ENCODE measurements at places on chromosomes 12 and 14.

- no peak for DNase-seq
These were observed 21.0 kb downstream of the RPGRIP1 start for GRCh38 chr14:21300892-21301291.

DNA sequence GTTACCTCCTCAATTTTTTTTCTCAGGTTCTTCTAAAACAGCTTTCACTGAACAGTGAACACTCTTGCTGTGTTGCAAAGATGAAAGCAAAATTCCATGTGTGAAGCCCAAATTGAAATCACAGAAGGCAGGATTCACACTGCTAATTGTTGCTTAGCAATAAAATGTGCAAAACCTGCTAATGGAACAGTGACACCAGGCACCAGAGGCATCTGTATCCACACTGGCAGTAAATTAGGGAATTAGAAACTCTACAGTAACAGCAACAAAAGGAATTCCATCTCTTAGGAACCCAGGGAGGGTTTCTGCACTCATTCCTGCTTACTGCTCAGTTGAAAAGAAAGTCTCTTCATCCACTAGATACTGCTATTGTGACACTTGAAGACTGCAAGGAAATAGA lies 202.3 kb downstream of the GXYLT1 start:
- no peak for DNase-seq

DNA sequence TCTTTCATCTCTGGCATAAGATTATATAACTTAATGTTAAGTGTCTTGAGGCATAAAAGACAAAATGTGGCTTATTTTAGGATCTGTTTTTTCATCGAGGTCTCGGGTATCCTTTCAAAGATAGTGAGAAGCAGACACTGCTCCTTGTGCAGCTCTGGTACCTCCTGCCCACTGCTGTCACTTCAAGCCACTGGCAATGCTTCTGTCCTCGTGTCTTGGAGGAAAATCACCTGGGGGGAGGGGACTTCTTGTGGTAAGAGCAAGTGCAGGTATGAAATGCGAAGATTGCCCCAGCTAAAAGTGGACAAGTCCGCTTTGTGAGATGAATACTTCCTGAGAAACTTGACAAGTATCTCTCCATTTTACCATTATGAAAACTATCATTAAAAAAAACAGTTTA lies 37.8 kb upstream of the DYNC1H1 start:
- no peak for DNase-seq

DNA sequence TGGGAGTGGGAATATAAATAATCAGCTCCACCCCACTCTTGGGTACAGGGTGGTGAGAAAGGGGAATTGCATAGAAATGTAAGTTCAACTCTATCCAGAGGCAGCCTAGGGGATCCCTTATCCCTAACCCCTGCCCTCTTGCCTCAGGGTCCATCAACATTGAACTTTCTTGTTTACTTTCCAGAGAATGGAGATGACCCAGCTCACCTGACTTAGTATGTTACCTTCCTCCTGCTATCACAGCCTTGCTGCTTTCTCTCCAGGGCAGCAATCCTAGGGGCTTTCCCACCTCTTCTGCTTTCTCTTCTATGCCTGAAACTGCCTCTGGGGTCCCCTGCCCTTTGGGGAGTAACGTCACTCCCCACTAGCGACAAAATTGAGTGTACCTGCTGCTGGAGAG lies 2.7 kb downstream of the LRP1 start:
- no peak for DNase-seq

GRCh38 chr12:86748894-86749293 lies 492.7 kb upstream of the MGAT4C start:
- DNase-seq, result no peak

GRCh38 chr12:121789233-121789781 lies 4.2 kb downstream of the RHOF start:
- DNase-seq, result no peak

GRCh38 chr14:38280081-38280480 lies 24.2 kb upstream of the CLEC14A start:
- DNase-seq, result no peak

DNA sequence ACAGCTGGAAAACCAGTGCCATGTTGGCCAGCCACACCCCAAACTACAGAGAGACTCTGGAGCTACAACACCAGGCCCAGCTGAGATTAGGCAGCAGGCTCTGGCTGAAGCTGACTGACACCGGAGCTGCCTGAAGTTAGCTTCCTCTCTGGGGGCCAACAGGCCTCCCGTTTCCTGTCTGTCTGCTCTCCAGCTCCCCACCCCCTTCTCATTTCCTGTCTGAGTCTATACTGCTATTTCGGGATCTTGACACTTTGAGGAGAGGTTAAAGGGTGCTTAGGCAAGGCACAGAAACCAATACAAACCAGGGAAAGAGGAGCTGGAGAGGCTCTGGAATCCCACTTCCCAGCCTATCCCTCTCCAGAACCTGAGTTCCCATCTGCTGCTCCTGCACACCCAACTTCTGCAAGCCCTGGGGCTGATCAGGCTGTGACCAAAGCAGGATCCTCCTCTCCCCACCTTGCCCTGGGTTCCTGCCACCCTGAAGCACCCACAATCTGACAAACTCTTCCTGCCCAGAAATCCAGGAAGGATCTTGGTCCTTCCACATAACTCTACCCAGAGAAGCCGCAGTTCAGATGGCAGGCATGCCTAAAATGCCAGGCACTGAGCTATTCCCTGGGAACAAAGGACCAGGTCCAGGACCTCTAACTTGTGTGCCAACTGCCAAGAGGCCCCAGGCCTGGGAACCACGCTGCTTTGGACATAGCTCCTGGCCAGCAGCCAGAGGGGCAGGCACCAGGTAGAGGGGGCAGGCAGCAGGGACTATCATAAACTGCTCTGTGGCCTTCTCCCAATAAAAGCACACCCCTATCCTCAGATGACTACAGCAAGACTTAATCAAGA lies 39.9 kb downstream of the PRPF40B start:
- peak; percentile 90 for DNase-seq

DNA sequence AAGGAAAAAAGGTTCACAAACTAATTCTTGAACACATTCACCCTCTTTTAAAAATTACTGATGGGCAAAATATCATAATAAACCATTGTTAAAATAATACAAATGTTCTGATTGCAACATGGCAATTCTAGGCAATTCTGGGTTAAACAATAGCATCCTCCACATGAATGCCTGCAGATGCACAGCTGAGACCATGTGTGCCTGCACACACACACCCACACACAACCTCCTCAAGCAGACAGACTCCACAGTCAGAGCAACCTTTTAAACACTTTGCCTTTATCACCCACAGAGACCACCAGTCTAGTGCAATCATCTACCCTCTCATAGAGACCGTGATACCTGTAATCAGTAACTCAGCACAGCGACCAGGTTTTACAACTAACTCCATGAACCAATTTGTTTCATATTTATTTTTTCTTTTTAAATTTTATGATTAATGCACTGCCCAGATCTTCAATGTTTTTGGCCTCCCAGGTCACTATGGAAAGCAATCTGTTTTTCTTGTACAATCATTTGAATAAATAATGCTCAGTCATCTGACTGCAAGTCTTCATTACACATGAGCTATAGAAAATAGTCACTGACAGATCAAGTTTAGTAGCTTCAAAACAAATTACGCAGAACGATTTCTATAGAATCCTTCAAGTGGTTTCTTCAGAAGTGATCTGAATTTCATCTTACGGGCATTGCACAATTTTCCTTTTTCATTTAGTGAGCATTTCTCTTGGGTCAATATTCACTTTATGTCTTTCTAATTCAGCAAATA lies 105.8 kb downstream of the PRKD1 start:
- DNase-seq, result no peak

GRCh38 chr14:96962337-96962736 lies 165.2 kb downstream of the VRK1 start:
- no peak for DNase-seq

GRCh38 chr12:59446116-59446515 lies 149.7 kb upstream of the SLC16A7 start:
- DNase-seq, result no peak

DNA sequence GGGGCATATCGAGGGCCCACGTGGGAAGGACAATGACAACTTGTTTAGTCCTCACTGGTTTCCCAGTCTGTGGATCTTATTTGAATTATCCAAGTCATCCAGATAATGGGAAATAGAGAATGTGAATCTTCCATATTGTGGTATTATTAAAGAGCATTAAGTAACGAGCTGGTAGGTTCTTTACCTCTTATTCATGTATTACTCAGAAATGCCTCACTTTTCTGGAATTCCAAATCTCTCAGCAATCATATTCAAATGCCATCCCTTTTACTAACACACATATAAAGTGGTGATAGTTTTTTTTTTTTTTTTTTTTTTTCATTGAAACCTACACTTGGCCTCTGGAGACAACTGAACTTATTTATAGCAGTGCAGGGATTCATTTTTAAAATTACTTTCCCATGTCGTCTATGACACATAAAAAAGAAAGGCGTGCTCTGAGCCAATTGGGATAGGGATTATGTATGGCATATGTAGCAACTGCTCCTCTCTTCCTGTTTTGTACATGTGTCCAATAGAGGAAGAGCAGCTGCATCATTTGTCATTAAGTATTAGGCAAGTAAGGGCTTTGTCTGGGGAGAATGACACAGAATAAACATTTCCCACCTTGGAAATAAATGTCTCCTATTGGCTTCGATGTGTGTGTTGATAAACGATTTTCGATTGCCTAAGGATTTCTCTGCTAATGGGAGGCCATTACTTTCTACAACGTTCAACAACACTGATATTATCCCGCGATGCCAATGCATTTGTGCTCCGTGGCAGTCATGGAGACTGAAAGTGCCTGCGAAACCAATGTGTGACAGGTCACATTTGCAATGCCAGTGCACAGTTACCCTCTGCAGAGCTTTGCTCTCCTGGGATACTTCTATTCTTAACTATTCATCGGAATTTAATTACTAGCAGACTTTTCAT lies 78.6 kb upstream of the IFNG-AS1 start:
- DNase-seq, result peak; percentile 31

- DNase-seq, result no peak
These were observed 27.6 kb upstream of the P2RX4 start for GRCh38 chr12:121182222-121182893.

- no peak for DNase-seq
These were observed 448.3 kb downstream of the PCNX1 start for GRCh38 chr14:71355324-71356201.

DNA sequence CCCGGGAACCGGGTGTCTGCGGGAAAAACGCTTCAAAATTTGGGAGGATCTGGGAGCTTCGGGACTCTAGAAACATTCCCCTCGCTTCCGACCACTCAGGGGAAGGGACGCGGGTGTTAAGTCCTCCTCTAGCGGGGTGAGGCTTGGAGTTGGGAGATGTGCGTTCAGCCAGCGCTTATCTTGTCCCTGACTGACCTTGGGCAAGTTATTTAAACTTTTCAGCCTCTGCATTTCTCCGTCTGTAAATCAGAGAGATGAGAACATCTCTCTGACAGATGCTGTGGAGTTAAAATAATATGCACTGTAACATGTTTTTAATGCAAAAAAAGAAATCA lies 76.9 kb upstream of the ANO4 start:
- DNase-seq, result no peak

DNA sequence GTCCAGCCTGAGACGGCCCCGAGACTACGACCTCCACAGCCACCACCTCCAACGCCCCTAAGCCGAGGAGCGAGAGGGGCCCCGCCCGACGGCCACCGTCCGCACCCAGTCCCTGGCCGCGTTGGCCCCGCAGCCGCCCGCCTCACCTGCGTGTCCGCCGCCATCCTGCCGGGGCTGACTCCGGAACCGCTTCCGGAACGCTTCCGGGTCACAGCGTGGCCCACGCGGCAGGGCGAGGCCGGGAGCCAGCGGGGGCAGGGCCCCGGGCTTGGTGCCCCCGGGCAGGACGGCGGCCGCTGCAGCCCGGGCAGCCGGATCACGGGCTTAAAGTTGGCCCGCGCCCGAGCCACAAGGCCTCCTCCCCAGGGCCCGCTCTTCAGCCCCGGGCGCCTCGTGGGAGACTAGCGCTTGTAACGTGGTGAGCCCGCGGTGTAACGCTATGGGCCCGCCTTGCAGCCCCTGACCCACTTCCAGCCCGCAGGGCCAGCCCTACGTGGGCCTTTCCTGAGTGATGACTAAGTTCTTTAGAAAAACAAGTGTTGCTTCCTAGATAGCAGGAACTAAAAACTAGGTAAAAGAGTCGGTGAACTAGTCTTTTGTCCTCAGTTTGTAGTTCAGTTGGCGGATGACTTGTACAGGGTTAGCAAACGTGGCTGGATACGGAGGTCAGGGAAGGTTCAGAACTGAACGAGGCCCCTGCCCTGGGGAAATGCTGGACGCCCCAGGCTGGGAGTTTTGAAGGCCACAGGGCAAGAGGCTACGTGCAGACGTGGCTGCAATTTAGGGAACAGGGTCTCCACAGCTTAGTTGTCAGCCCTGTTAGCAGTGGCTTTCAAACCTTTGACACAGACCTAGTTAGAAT lies at the start of gene GCN1:
GCN1 (minus strand) TSS at position 182 of the 862 bp plus-strand sequence; CDS start at position 164, 18 bp downstream.
- peak; percentile 80 for DNase-seq

DNA sequence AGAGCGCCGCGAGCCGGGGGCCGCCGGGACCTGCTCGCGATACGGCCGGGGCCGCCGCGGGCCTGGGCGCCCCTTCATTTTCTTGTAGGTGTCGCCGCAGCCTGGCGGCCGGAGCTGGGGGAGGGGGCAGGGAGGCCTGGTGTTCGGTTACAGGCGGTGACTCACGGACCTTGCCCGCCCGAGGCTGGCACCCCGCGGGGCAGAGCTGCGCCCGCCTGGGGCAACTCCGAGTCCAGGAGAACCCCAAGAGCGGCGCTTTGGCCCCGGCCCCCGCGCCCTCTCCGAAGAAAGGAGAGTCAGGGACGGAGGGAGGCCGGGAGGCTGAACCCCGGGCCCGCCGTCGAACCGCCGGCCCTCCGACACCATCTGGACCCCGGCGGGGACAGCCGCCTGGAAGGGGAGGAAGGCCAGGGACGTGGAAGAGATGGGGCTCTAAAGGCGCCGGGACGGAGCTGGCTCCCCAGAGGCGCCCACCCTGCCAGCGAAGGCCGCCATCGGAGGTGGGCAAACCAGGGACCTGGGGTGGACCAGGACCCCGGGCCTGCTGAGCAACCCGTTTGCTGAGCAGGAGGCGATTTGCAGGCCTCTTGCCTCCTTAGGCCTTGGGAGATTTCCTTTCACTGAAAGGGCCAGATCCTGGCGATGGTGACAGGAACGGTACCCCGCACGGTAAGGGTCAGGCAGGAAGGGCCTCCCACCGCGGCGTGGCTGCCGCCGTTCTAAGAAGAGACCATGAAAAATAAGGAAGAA lies 843 bp upstream of the NUAK1 start:
- peak; percentile 50 for DNase-seq

- DNase-seq, result no peak
These were observed 8.8 kb downstream of the SERPINA1 start for GRCh38 chr14:94379291-94380224.

GRCh38 chr14:90569606-90570387 lies 173.0 kb downstream of the CALM1 start:
- DNase-seq, result no peak

GRCh38 chr14:77184396-77185092 lies 2.9 kb downstream of the TMEM63C start:
- no peak for DNase-seq

DNA sequence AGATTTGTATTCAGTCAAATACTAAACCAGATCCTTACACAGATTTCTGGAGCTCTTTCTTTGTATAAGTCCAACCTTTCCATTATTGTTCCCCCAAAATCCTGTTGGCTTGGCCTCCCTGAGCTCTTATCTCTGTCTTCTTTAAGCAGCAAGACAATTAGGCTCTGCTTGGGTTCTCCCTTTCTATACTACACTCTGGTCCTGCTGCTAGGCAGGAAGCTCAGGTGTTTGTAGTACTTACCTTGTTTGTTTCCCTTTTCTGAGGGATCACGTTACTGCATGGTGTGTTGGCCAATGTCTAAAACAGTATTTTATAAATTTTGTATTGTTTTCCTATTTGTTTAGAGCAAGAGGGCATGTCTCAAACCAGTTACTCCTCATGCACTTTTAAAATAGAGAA lies 192.9 kb downstream of the PRKD1 start:
- DNase-seq, result no peak

GRCh38 chr12:129200576-129200975 lies 347.3 kb downstream of the GLT1D1 start:
- no peak for DNase-seq

GRCh38 chr14:90023176-90023896 lies 38.5 kb upstream of the KCNK13 start:
- no peak for DNase-seq
